ENCODE measurements at places on chromosomes 13 and 19.

DNA sequence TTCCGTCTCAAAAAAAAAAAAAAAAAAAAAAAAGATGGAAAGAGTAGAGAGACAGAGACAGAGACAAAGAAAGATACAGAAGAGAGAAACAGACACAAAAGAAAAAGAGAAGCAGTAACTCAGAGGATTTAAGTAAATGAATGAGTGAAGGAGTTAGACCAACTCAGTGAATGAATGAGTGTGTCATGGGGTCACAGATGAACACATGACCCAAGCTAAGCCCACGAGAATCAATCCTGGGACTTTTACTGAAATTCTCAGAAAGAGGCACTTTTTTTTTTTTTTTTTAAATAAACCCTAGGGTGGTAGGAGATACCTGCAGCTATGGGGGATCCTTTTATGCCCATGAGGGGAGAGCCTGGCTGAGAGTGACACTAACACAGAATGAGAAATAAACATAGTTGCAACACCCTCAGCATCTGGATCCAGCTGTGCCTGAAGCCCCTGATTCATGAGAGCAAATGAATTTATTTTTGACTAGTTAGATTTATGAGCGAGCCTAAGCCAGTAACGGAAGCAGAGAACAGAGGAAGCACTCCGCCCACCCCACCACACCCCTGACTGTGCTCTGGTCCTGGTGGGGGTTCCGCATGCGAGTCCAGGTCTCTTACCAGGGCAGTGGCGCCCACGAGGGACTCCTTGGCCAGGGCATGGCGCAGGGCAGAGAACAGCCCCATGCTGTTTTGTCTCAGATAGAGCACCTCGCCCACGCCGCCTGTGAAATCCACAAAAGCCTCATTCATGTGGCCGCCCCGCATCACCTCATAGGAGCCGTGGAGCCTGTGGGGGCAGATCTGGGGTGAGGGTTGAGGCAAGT, 4.6 kb downstream of the CAPN12 start:
- DNase-seq, result no peak

- DNase-seq, result no peak
These were observed 2.7 kb downstream of the CDC42EP5 start for GRCh38 chr19:54470276-54470887.

DNA sequence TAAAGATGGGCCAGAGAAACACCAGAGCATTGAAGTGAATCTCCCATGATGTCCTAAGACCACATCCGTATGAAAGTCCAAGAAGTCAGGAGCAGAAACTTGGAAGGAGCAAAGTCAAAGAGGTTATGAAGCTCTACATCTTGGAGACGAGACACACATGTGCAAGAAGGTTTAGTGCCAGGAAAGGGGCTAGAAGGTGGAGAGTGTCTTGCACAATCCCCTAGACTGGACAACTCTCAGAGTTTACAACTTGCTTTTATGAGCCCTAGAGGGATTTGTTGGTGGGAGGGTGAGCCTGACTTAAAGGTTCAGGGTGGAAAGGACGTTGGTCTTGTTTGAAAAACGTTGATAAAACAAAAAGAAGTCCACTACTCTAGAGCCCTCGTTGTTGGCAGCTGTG, 150.6 kb downstream of the GPC6 start:
- DNase-seq, result peak; percentile 17

- DNase-seq, result no peak
These were observed 441.6 kb downstream of the TDRD3 start for GRCh38 chr13:60838581-60838980.

GRCh38 chr13:111577956-111578605, 257.6 kb downstream of the TEX29 start:
- DNase-seq, result no peak

GRCh38 chr19:4066682-4067395, at the start of gene ZBTB7A:
Gene ZBTB7A, minus strand, starts transcription at chr19:4066899. Its CDS starts 11,667 bp downstream, at chr19:4055232.
- peak; percentile 71 for DNase-seq

DNA sequence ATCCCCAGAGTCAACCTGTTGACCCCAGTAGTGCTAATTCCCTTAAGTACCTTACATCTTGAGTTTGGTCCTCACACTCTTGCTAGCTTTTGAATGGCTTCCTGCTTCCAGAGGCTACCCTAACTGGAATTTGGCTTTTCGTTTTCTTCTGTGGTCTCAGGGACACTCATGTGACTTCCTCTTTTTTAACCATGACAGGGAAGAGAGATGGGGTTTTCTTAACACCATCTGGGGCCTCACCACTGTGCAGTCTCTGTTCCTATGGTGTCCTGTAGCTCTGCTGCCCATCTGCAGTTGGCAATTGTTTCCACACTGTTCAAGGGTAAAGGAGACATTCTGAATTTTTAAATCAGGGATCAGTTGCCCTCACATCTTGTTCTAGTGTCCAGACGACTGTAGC, 66.7 kb downstream of the SLC10A2 start:
- DNase-seq, result no peak

- no peak for DNase-seq
These were observed 28.0 kb upstream of the SEMA6B start for GRCh38 chr19:4587527-4587926.

- peak; percentile 65 for DNase-seq
These were observed 1.7 kb upstream of the ELAVL3 start for GRCh38 chr19:11482384-11483050.

DNA sequence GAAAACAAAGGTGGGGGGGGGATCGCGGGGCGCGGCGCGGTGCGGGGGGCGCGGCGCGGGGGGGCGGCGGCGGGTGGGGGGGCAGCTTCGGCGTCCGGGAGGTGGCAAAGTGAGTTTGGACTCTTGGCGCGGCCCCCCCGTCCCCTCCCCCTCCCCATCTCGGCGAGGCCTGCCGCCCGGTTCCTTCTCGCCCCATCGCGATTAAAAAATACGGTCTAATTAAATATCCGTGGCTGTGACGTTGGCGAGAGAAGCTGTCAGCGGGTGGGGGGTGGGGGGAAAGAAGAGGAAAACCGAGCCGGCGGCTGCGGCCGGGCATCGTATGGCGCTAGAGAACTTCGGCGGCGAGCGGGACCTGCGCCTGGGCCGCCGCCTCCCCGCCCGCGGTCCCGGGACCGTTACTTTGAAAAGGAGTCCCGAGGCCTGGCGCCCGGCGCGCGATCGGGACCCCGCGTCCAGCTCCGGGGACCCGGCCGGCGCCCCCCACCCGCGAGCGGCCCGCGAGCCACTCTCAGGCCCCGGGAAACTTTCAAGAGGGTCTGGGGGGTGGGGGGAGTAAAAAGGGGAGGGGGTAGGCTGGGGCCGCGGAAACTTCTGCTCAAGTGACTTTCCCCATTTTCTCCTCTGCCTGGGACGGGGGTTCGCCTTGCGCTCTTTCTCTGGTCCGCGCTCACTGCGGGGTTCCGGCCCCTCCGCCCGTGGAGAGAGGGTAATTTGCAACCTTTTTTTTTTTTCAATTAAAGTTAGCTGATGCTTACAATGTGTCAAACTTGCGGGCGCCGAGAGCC, 146.3 kb upstream of the ZNF536 start:
- DNase-seq, result no peak

- no peak for DNase-seq
These were observed 7.3 kb upstream of the C13orf46 start for GRCh38 chr13:113981194-113981605.

DNA sequence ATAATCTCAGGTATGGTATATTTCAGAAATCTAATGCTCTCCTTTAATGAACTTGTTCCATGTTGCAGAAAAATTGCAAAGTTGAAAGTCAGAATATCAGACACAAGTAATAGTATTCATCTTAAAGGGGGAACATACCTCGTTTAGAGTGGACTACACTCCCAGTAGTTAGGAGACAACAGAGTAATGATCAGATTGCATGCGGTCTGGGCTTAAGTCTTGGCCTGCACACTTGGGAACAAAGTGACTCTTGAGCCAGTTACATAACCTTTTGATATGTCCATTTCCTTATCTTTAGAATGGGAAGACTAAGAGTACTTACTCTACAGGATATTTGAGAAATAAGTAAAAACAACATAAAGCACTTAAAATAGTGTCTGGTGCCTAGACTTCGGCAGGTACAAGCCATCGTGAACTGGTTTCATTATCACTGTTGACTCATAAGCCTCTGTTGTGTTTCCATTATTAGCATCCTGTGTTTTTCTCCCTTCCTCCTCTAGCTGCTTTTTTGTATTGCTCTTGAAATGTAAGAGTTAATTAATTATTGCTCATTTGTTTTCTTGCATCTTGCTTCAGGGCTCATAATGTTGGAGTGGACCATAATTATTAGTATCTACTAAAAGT, 53.0 kb downstream of the DPY19L3 start:
- DNase-seq, result peak; percentile 24

DNA sequence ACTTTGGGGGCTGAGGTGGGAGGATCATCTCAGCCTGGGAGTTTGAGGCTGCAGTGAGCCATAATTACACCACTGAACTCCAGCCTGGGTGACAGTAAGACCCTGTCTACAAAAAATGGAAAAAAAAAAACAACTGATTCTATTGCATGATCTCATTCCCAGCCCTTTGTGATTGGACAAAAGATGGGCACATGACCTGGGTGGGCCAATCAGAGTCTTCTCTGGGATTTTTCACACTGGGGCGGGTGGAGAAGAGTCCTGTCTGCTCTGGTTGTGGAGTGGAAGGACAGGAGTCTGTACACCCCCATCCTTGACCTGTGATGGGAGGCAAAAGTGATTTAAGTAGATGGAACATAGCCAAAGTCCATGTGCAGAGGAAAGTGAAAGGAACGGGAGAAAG, 170.5 kb downstream of the UQCRFS1 start:
- DNase-seq, result no peak

DNA sequence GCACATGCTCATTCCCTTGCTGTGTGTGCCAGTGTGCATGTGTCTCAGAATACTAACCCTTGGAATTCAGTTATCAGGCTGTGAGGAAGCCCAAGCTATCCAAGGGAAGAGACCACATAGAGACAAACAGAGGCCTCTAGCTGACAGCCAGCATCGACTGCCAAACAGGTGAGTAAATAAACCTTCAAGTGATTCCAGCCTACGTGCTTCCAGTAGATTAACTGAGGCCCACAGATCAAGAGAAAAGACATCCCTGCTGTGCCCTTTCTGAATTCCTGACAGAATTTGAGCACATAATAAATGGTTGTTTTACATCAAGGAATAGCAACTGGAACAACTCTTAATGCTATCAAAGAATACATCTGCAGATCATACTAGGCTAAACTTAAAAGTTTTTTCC, 17.5 kb downstream of the ZC3H13 start:
- DNase-seq, result no peak

DNA sequence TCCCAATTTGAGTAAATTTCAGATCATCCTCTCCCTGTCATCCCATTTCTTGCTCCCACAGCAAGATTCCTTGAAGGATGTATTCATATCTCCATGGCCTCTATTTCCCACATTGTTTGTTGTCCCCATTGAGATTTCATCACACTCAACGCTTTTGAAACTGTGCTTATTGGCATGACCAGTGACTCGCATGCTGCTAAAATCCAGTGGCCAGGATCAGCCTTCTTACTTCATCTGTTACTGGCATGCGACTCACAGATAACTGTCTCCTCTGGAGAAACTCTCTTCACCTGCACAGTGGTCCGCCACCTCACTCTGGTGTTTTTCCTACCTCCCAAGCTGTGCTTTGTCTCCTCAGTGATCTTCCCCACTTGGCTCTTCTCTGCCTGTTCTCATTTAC, 95.8 kb downstream of the WASF3 start:
- peak; percentile 21 for DNase-seq

DNA sequence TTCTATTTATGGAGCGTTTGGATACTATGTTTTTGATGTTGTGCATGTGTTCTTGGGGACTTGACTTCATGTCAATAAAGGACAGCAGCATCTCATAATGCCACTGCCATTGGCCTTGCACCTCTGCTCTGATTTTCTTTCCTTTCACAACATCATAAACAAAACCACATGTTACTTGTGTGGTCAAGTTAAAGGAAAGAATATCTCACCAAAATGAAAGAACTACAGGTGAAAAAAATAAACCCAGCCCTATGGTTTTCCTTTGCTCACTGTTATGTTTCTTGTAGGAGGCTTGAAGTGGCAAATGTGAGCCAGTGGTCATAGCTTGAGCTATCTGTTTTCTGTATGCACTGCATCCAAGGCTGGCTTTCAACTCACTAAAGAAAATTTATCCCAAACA, 240.4 kb downstream of the KCNRG start:
- DNase-seq, result no peak

GRCh38 chr19:10112895-10113591, 1.6 kb downstream of the P2RY11 start:
- peak; percentile 23 for DNase-seq

GRCh38 chr13:112917737-112918136, 51.3 kb upstream of the MCF2L start:
- DNase-seq, result no peak

DNA sequence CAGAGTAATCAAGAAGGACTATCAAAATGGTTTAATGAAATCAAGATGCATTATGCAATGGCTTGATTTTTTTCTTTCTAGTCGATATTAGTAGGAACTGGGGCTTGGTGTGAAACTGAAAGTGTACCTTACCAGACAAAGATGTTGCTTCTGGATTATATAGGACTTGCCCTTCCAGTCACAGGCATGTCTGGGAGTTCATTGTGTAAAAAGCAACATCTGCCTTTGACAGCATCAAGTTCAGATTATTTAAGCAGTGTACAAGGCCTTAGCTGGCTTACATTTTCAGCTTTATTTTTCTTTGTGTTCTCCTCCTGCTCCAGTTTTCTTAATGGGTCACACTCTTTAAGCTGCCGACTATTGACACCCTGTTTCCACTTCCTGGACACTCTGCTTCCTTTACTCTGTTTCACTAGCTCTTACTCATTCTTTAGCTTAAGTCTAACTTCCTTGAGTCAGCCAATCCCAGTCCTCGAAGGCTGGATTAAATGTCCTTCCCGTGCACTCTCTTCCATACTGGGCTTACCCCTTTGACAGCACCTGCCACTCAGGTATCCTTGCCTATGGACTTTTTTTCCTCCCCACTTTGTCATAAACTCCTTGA, 29.4 kb upstream of the OLFM4 start:
- DNase-seq, result no peak

GRCh38 chr13:32947411-32948276, 68.6 kb upstream of the KL start:
- no peak for DNase-seq

DNA sequence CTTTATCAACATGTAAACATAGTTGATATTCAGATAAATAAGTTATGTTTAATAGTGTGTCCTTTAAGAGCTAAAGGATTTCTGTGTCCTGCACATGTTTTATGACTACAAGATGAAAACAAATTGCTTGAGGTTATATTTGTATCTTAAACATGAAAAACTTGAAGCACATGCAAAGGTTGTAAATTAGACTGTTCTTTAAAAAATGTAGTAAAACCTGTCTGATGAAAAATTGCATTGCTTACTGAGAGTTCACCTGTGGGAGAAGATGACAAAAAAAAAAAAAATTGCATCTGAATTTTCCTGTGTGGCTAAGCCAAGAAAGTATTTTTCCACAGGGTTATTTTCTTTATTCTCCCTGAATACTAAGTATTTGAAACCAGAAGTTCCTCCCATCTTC, 25.7 kb upstream of the LMO7 start:
- no peak for DNase-seq

GRCh38 chr19:5455367-5456129, at the start of gene ZNRF4:
Gene ZNRF4, plus strand, starts transcription at chr19:5455417. Its CDS starts 75 bp downstream, at chr19:5455492.
- DNase-seq, result no peak

GRCh38 chr19:40091205-40092129, 724 bp upstream of the ZNF780A start:
- DNase-seq, result no peak
